Thoracic aorta (tissue), 2 donors: ENCODE measurements at places on chromosomes 5 and 9. TPM values are rescaled to one million over a fixed set of nuclear protein-coding genes. Genes with fewer than 3 reads are reported as not detected.
A peak's percentile ranks its signal among the peaks of the same experiment; 100 is the strongest.

CMBL gene
- 7.8 TPM for total RNA-seq

STARD4 gene
- 50.1 TPM for total RNA-seq

SPINK7 gene
- total RNA-seq = not detected

OTULINL gene
- 6.4 TPM for total RNA-seq

SMAD5 gene
- 92.9 TPM for total RNA-seq

RALGPS1 gene
- 7.6 TPM for total RNA-seq

FOXD4L6 gene
- total RNA-seq = not detected

GRCh38 chr9:21668516-21668915 is 133.9 kb upstream of the MTAP start:
- H3K27me3 ChIP-seq = no peaks in the 10 kb centered on the region
- H3K36me3 ChIP-seq = no peaks in the 10 kb centered on the region
- H3K4me3 ChIP-seq = no peak overlapping the region
- no peak overlapping the region for H3K27ac ChIP-seq

- peaks cover 18% of the 10 kb centered on the region for H3K4me1 ChIP-seq
- no peak for DNase-seq
- H3K36me3 ChIP-seq = no peaks in the 10 kb centered on the region
- H3K27me3 ChIP-seq = no peaks in the 10 kb centered on the region
- H3K4me3 ChIP-seq = no peak overlapping the region
- peak overlapping the region; percentile 35 for H3K27ac ChIP-seq
These were observed 124.4 kb downstream of the RFK start for GRCh38 chr9:76269789-76270188.

DNA sequence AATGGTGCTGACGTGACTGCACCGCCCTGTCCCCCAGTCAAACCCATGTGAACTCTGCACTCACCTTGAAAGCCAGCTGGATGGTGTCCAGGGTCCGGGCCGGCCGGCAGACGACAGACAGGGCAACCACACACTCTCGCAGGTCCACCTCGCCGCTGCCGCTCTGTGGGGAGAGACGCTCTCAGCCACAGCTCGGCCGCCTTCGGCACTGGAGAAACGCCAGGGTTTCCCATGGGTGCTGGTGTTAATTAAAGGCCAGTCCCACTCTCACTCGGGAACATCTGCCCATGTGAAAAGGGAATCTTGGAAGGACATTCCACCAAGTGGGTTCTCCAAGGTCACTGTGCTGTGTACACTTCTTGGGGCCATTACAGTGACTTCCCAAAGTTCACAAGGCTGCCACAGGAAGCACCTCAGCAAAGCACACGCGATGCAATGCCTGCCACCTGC is 25.5 kb upstream of the SLC6A3 start:
- H3K27me3 ChIP-seq = no peaks in the 10 kb centered on the region
- H3K36me3 ChIP-seq = peaks cover 33% of the 10 kb centered on the region
- no peak overlapping the region for H3K4me3 ChIP-seq
- H3K27ac ChIP-seq = no peak overlapping the region
- no peaks in the 10 kb centered on the region for H3K4me1 ChIP-seq
- no peak for DNase-seq

DNA sequence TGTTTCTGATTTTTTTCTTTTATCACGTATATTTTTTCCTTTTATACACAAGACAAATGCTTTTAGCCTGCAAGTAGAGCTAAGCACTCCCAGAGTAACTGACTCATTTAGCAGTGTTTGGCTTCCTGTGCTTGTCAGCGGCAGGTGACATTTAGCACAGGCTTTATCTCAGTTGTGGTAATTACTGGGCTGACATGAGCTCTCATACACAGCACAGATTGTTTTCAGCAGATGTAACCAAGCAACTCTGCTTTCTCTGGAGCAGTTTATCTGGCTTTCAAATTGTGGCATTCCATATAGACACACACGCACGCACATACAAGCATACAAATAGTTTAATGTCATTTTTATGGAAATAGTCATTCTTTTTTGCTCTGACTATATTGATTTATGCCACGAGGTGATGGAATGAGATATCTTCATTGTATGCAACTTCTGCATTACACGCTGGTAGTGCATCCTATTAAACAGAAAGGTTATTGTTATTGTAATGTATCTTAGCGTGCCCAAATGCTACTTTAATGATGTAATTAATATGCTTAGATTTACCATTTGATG is 379.0 kb upstream of the GRAMD2B start:
- no peak overlapping the region for H3K4me3 ChIP-seq
- DNase-seq = no peak
- no peak overlapping the region for H3K27ac ChIP-seq
- H3K36me3 ChIP-seq = no peaks in the 10 kb centered on the region

DNA sequence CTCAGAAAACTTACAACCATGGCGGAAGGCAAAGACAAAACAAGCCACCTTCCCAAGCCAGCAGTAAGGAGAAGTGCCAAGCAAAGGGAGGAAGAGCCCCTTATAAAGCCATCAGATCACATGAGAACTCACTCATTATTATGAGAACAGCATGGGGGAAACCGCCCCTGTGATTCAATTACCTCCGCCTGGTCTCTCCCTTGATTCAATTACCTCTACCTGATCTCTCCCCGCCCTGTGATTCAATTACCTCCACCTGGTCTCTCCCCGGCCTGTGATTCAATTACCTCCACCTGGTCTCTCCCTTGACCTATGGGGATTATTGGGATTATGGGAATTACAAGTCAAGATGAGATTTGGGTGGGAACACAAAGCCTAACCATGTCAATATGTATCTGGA is 467.3 kb upstream of the FTMT start:
- no peak overlapping the region for H3K27ac ChIP-seq
- no peak overlapping the region for H3K4me3 ChIP-seq
- no peaks in the 10 kb centered on the region for H3K36me3 ChIP-seq
- DNase-seq = no peak
- H3K4me1 ChIP-seq = no peaks in the 10 kb centered on the region
- H3K27me3 ChIP-seq = no peaks in the 10 kb centered on the region

DNA sequence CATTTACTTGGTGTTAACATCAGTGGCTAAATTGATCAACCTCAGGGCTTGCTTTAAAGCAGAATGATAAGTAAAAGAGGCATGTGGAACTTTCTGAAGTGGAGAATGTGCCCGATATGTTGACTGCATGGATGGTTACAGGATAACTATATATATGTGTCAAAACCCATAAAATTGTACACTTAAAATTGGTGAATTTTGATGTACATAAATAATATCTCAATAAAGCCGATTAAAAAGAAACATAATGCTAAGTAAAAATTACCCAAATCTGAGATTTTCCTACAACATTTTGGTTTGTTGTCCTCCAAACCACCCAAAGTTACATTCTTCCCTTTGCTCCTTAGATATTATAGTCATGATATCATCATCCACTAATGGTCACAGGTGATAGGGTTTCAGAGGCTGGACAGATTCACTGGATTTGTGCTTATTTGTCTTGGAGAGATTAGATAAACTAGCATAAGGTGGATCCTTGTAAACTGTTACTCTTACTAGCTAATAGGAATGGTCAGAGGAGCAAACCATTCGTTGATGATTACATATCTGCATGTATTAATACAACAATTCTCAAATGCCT is 119.7 kb upstream of the RPS23 start:
- no peaks in the 10 kb centered on the region for H3K27me3 ChIP-seq
- H3K36me3 ChIP-seq = no peaks in the 10 kb centered on the region
- H3K4me3 ChIP-seq = no peak overlapping the region

DNA sequence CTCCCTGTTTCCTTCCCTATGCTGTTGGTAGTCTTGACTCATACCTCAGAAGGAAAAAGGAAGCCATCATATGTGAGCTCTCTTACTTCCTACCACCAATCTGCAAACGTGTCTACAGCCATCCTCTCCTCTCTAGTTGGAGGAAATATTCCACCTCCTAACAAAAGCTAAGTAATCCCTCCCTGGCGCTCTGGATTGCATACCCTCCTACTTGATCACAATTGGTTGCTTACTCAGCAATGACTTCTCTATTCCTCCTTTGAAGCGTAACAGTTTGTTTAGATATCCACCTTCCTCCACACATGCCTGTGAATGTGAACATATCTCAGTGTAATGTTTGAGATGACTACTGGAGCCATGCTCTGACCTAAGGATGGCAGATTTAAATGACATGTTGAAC is 18.2 kb downstream of the RUSC2 start:
- H3K36me3 ChIP-seq = no peaks in the 10 kb centered on the region
- H3K4me3 ChIP-seq = no peak overlapping the region
- peaks cover 80% of the 10 kb centered on the region for H3K4me1 ChIP-seq
- H3K27me3 ChIP-seq = no peaks in the 10 kb centered on the region

DNA sequence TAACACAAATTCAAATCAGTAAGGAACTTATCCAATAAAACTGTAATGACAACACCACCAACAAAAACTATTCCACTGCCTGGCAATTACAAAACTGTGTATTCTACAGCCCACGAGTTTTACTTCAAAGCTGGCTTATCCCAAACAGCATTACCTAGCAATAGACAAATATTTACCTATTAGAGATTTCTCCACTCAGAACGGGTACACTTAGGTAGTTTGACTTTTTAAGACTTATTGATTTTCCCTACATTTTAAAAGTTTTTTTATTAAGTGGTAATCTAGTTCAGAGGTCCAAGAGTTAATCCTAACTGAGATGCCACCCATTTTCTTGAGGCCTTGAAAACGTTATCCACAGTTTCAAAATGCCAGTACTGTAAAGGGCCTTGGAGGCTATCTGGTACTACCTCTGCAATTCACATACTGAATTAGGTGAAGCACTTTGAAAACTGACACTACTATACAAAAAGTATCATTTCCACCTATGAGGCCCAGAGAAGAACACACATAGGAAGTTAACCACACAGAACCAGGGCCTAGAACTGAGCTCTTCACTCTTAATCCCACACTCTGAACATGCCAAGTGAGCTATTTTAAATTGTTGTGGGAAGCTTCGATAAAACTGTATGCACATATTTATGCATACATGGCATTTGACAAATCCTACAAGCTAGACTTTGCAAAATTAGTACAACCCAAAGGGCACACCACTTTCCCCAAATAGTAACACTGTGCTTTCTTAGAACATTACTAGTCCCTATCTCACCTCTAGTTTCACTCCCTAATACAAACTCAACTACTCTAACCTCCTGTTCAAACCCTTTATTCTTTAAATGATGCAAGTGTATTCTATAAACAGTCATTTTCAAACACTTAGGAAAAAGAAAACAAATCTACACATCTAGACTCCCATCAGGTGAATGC is 2.1 kb downstream of the NADK2 start:
- H3K27ac ChIP-seq = peak overlapping the region; percentile 94
- no peaks in the 10 kb centered on the region for H3K36me3 ChIP-seq
- no peaks in the 10 kb centered on the region for H3K27me3 ChIP-seq
- DNase-seq = no peak

DNA sequence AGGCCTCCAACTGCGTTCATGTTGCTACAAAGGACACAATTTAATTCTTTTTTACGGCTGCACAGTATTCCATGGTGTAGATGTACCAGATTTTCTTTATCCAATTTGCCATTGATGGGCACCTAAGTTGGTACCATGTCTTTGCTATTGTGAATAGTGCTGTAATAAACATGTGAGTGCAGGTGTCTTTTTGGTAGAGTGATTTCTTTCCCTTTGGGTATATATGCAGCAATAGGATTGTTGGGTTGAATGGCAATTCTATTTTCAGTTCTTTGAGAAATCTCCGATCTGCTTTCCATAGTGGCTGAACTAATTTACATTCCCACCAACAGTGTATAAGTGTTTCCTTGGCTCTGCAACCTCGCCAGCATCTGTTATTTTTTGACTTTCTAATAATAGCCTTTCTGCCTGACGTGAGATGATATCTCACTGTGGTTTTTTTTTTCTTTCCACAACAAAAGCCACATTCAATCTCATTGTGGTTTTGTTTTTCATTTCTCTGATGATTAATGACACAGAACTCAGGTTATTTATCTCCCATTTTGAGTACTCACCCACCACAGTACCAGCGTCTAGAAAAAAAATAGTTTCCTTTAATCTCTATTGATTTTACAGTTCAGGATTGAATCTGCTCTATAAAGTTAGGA is 21.9 kb downstream of the ARRDC3 start:
- H3K36me3 ChIP-seq = no peaks in the 10 kb centered on the region
- no peaks in the 10 kb centered on the region for H3K4me1 ChIP-seq
- no peak overlapping the region for H3K4me3 ChIP-seq

GRCh38 chr5:91123901-91124300 is 259.2 kb downstream of the ARRDC3 start:
- H3K4me3 ChIP-seq = no peak overlapping the region
- DNase-seq = no peak
- peak overlapping the region; percentile 48 for H3K27ac ChIP-seq
- H3K4me1 ChIP-seq = peaks cover 94% of the 10 kb centered on the region

- no peaks in the 10 kb centered on the region for H3K27me3 ChIP-seq
- no peak overlapping the region for H3K4me3 ChIP-seq
- DNase-seq = no peak
- H3K4me1 ChIP-seq = no peaks in the 10 kb centered on the region
These were observed 356.7 kb upstream of the TRPC7 start for GRCh38 chr5:136722086-136722485.

- H3K27me3 ChIP-seq = no peaks in the 10 kb centered on the region
- no peak overlapping the region for H3K4me3 ChIP-seq
- DNase-seq = no peak
- no peaks in the 10 kb centered on the region for H3K4me1 ChIP-seq
These were observed 1581.0 kb downstream of the MAT2B start for GRCh38 chr5:165086465-165086864.

GRCh38 chr9:105881021-105881420 is 186.7 kb downstream of the TMEM38B start:
- H3K4me3 ChIP-seq = no peak overlapping the region
- DNase-seq = no peak
- no peaks in the 10 kb centered on the region for H3K4me1 ChIP-seq
- no peaks in the 10 kb centered on the region for H3K36me3 ChIP-seq
- no peak overlapping the region for H3K27ac ChIP-seq
- no peaks in the 10 kb centered on the region for H3K27me3 ChIP-seq

- peaks cover 11% of the 10 kb centered on the region for H3K4me1 ChIP-seq
- H3K27me3 ChIP-seq = no peaks in the 10 kb centered on the region
- no peak overlapping the region for H3K4me3 ChIP-seq
- H3K36me3 ChIP-seq = no peaks in the 10 kb centered on the region
- H3K27ac ChIP-seq = no peak overlapping the region
These were observed 25.2 kb downstream of the ANKRA2 start for GRCh38 chr5:73540192-73540591.

DNA sequence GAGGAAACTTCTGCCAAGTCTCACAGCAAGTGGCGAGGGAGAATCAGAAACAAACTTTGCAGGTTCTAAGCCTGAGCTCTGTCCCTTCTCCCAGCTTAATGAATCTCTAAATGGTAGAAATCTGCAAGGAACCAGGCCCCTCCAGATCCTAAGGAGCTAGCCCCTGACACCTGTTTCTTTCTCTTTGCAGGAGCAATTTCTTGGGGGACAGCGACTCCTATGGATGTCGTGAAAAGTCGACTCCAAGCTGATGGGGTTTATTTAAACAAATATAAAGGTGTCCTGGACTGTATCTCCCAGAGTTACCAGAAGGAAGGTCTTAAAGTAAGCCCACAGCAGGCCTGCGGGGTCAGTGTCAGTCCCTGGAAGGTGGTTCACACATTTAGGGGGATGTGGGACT is 21.8 kb downstream of the IL9 start:
- H3K27ac ChIP-seq = no peak overlapping the region
- no peaks in the 10 kb centered on the region for H3K36me3 ChIP-seq
- H3K4me1 ChIP-seq = no peaks in the 10 kb centered on the region
- H3K4me3 ChIP-seq = no peak overlapping the region
- H3K27me3 ChIP-seq = no peaks in the 10 kb centered on the region

- no peak for DNase-seq
- H3K27ac ChIP-seq = no peak overlapping the region
- no peaks in the 10 kb centered on the region for H3K36me3 ChIP-seq
- no peaks in the 10 kb centered on the region for H3K27me3 ChIP-seq
- peaks cover 6% of the 10 kb centered on the region for H3K4me1 ChIP-seq
These were observed 111.9 kb downstream of the FBN2 start for GRCh38 chr5:128426090-128426534.
